ENCODE measurements at places on chromosomes 1 and 21.
A peak's percentile ranks its signal among the peaks of the same experiment; 100 is the strongest.

DNA sequence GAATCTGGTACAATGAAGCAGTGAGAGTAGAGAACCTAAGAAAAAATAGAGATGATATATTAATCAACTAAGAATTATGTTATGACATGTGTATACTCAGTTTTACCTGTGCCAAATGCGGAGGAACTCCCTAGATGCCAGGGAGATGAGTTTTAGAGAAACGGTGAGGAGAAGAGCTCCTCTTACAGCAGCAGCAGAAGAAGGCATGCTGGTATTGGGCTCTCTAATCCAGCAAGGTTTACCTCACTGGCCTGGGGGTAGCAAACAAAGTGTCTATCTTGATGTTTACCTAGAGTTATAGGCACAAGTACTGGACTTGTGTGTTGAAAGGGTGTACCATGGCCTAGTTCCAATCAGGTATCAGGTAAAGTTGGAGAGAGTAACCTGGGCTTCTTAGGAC is 28.9 kb upstream of the DEPDC1 start:
- DNase-seq: no peak

DNA sequence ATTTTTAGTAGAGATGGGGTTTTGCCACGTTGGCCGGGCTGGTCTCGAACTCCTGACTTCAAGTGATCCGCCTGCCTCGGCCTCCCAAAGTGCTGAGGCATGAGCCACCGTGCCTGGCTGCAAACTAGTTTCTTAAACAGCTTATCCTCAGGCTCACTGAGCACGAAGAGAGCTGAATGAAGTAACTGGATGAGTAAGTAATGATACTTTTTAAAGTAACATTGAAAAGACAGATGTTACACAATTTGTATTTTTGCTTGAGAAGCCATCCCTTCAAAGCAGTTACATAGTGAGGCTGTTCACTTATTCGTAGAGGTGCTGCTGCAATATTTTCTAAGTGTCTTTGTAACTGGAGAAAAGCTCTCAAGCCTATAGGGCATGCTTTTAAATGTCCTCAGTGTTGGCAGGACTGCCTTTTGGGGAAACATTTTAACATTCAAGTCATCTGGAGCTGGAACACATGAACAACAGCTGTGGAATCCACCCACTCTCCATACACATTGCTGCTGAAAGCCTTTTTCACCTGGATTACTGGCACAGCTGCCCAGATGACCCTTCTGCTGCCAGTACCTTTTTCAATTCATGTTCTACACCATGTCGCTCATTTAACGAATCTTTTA is 2.7 kb upstream of the YBX1 start:
- no peak for DNase-seq

GRCh38 chr21:45320261-45321025 is 32.7 kb upstream of the POFUT2 start:
- no peak for DNase-seq

DNA sequence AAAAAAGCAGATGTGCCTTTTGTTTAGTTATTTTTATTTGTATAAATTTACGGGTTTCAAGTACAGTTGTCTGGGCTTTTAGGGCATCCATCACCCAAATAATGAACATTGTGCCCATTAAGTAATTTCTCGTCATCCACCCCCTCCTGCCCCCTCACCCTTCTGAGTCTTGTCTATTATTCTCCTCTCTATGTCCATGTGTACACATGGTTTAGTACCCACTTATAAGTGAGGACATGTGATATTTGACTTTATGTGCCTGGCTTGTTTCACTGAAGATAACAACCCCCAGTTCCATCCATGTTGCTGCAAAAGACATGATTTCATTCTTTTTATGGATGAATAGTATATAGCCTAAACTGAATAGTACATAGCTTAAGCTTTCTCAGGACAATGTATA is 189.2 kb downstream of the ZP4 start:
- DNase-seq: no peak

- DNase-seq: no peak
Measured at GRCh38 chr1:68938051-68938666, 441.3 kb upstream of the DEPDC1 start.

- no peak for DNase-seq
Measured at GRCh38 chr1:156608036-156608674, 6.9 kb upstream of the GPATCH4 start.

DNA sequence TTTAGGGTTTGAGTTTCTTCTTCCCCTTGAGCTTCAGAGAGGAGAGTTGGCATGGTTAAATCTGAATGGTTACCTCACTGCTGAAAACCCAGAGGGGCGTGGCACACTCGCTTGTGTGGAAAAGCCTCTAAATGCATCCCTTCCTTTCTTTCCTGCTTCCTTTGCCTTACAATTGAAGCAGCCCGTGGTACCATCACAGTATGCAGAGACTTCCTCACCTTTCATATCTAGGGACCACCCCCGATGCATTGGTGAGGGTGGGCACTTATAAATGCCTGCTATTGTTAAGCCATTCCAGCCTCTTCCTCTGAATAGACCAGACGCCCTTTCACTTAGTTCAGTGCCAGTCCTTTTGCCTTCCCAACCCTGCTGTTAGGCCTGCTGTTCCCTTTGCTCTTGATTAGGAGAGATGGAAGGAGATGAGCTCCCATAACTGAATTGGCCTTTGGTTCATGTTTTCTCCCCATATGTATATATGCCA is 21.9 kb upstream of the LAX1 start:
- no peak for DNase-seq

GRCh38 chr1:182604175-182605164 is at the start of gene RGS16:
TSS of gene RGS16 (minus strand) at chr1:182604389. CDS start at chr1:182604259, 130 bp downstream.
- peak; percentile 64 for DNase-seq

- no peak for DNase-seq
Measured at GRCh38 chr1:111990878-111991718, 1.6 kb upstream of the KCND3 start.

- no peak for DNase-seq
Measured at GRCh38 chr1:114113411-114114184, 40.1 kb downstream of the SYT6 start.

DNA sequence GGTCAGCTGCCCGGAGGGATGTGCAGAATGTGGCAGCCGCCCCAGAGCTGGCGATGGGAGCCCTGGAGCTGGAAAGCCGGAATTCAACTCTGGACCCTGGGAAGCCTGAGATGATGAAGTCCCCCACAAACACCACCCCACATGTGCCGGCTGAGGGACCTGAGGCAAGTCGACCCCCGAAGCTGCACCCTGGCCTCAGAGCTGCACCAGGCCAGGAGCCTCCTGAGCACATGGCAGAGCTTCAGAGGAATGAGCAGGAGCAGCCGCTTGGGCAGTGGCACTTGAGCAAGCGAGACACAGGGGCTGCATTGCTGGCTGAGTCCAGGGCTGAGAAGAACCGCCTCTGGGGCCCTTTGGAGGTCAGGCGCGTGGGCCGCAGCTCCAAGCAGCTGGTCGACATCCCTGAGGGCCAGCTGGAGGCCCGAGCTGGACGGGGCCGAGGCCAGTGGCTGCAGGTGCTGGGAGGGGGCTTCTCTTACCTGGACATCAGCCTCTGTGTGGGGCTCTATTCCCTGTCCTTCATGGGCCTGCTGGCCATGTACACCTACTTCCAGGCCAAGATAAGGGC is 33.5 kb upstream of the LHX4 start:
- DNase-seq: no peak

- no peak for DNase-seq
Measured at GRCh38 chr21:36288651-36289243, 31.2 kb upstream of the MORC3 start.

DNA sequence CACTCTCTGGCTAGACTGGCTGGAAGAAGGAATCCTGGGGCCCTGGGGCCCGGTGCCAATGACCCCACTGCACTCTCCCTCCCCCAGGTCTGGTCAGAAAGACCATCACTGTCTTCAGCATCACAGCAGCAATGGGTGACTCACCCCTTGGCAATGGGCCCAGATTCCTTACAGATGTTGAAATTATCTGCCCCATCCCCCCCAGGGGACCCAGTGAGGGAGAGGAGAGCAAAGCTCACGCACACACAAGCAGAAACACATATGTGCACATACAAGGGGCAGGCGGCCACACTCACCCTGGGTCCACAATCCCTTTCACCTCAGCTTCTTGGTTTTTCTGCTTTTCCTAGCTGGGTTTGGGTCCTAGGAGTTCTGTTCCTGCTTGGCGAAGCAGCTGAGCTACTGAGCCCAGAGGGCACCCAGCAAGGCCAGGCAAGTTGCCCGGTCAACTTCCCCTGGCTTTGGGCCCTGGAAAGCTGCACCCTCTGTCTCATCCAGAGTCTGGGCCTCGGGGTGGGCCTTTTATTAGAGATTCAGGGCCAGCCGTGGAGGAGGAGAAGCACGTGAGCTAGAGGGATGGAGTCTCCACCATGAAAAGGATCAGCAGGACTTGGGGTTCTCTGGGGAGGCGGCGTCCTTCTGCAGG is 2.6 kb downstream of the COL16A1 start:
- DNase-seq: no peak

GRCh38 chr1:228098323-228098931 is 4.7 kb downstream of the C1orf35 start:
- DNase-seq: no peak

- DNase-seq: no peak
Measured at GRCh38 chr1:244437086-244437468, 14.6 kb downstream of the ADSS2 start.

- no peak for DNase-seq
Measured at GRCh38 chr21:46135782-46136395, 19.5 kb downstream of the FTCD start.

DNA sequence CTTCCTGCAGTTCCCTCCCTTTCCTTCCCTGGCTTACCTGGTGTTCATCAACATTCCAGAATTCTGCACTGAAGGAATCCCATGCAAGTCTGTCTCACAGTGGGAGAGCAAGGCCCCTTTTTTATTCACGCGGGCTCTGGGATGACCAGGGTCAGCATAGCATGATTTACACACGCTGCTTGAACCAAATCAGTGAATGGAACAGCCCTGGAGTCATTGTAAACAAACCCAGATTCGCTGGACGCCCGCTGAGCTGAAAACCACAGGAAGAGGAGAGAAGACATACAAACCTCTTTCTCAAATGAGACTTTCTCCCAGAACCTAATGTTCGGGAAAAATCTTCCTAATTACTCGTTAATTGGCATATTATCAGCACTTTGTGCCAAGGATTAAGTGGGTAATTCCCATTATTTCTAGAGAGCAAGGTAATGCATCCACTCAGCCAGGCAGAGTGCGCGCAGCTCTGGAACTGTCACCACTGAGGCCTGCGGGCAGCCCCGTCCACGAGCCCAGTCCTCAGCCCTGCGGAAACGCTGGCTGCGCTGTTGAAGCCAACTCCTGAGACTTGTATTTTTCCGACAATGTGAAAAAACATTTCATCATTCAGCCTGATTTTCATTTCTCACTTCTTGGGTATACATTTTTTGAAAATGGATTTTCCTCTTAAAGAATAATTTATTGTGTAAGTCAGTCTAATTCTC is 140.0 kb downstream of the ETS2 start:
- no peak for DNase-seq

- DNase-seq: no peak
Measured at GRCh38 chr1:201036188-201036842, 12.8 kb upstream of the KIF21B start.

DNA sequence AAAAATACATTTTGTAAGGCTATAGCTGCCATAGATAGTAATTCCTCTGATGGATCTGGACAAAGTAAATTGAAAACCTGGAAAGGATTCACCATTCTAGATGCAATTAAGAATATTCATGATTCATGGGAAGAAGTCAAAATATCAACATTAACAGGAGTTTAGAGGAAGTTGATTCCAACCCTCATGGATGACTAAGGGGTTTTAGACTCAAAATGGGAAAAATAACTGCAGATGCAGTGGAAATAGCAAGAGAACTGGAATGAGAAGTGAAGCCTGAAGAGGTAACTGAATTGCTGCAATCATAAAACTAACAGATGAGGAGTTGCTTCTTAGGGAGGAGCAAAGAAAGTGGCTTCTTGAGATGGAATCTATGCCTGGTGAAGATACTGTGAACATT is 230.8 kb downstream of the KCTD3 start:
- no peak for DNase-seq

DNA sequence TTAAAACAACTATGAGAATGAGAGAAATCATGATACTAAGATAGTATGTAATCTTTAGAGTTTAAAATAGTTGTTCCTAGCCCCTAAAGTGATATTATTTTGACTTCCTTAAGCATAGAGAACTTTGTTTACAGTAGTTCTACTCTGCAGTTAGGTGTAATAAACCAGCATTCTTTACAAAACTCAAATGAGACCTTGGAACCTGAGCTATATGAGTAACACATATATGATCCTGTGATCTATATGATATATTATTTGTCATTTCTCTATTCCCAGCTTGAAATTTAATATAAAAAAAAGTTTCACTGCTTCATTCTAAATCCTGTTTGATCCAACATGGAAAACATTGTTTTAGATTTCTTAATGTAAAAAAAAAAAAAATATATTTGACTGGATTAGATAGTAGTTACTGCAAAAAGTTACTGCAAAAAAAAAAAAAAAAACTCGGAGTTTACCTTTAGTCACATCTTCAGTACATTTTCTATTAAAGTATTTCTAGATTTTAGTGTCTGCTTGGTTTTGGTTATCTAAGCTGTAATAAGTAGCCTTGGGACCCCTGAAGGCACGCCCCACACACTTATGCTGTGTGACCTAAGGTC is 463.8 kb downstream of the USP25 start:
- DNase-seq: no peak

DNA sequence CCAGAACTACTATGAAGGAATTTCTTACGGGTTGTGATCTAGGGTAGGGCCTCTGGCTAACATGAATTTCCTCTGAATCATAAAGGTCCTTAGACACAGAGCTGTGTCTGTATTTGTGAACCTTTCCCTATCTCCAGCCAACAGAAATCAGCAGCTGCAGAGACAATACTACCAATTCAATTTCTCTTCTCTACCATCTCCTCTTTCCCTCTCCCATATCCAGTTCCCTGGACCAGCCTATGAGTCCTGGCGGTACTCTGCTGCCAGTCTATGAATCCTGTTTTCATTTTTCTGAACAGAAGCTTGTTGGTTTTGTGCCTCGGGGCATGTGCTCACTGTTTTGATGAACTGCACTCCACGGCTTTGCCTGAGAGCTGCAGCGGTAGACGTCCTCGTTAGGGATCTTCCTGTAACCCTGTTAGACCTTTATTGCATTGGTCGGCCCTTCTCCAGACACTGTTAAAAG is 458.0 kb upstream of the VAMP3 start:
- no peak for DNase-seq

DNA sequence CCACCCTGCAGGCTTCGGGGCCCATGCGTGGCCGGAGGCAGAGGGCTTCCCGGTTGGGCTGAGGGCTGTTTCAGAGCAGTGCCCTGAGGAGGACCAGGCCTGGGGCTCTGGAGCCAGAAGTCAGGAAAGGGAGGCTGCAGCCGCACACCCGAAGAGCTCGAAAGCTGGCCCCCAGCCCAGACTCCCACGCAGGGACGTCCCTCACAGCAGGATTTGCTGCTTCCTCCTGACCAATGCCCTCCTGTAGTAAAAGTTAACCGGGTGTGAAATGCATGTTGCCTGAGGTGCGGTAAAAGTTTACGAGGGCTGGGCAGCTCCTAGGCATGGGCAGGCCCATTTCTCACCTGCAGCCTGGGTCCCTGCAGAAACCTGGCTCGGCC is 101.5 kb upstream of the ARHGEF16 start:
- peak; percentile 74 for DNase-seq

DNA sequence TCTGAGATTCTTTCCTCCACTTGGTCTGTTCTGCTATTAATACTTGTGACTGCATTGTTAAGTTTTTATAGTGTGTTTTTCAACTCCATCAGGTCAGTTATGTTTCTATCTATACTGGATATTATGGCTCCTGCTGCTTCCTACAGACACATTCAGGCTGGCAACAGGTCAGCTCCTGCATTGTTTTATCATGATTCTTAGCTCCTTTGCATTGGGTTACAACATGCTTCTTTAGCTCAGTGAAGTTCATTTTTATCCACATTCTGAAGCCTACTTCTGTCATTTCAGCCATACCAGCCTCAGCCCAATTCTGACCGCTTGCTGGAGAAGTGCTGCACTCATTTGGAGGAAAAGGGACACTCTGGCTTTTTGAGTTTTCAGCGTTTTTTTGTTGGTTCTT is 37.3 kb upstream of the F3 start:
- DNase-seq: no peak

Measured in left renal pelvis (tissue), 4 donors.